ENCODE measurements at places on chromosomes 1 and 21. TPM values are rescaled to one million over a fixed set of nuclear protein-coding genes. Genes with fewer than 3 reads are reported as not detected.

Gene KRTAP11-1
- not detected for total RNA-seq

Gene TAS1R3
- 0.95 TPM for total RNA-seq

Gene REN
- total RNA-seq = not detected

Gene C1QTNF12
- 8.1 TPM for total RNA-seq

Gene KCNJ6
- total RNA-seq = not detected

Gene TMEM200B
- 0.36 TPM for total RNA-seq

Gene FAM78B
- total RNA-seq = 0.79 TPM

Gene MYOC
- not detected for total RNA-seq

Gene SERPINC1
- total RNA-seq = not detected

Gene RNU5D-1
- not detected for total RNA-seq

Gene OR2L3
- not detected for total RNA-seq

Gene ITLN1
- total RNA-seq = not detected

Gene C1orf56
- total RNA-seq = 2.1 TPM

Gene IVL
- total RNA-seq = not detected

Gene IL23R
- total RNA-seq = 3.0 TPM

Gene CHIA
- not detected for total RNA-seq

Gene OR2W3
- not detected for total RNA-seq
